IMR-90 (cell line): ENCODE measurements at places on chromosomes 11 and 22. TPM values are rescaled to one million over a fixed set of nuclear protein-coding genes. Genes with fewer than 3 reads are reported as not detected.

GRCh38 chr11:64863391-64864060 lies 14.9 kb downstream of the EHD1 start:
- no peak for DNase-seq

DNA sequence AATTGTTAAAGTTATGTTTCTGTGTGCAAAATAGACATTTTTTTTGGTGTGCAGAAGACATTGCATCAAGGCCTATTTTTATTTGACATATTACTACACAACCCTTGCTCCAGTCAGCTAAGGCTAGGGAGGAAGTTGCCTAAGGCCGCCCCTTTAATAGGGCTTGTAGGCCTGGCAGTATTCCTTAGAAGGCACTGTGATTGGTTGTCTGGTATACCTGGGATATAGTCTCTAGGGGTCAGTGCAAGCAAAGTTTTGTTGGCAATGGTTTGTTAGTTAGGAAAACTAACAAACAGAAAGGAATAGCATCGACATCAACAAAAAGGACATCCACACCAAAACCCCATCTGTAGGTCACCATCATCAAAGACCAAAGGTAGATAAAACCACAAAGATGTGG lies 16.9 kb downstream of the CCDC15 start:
- peak; percentile 35 for DNase-seq

A4GALT gene
- 6.1 and 6.3 TPM in 2 replicates for polyA plus RNA-seq

SLC22A6 gene
- not detected in 2 replicates for polyA plus RNA-seq
